Ascending aorta (tissue), 2 donors: ENCODE measurements at places on chromosomes 16 and 17.

GRCh38 chr16:72985148-72985941, 62.6 kb downstream of the ZFHX3 start:
- no peak for DNase-seq

DNA sequence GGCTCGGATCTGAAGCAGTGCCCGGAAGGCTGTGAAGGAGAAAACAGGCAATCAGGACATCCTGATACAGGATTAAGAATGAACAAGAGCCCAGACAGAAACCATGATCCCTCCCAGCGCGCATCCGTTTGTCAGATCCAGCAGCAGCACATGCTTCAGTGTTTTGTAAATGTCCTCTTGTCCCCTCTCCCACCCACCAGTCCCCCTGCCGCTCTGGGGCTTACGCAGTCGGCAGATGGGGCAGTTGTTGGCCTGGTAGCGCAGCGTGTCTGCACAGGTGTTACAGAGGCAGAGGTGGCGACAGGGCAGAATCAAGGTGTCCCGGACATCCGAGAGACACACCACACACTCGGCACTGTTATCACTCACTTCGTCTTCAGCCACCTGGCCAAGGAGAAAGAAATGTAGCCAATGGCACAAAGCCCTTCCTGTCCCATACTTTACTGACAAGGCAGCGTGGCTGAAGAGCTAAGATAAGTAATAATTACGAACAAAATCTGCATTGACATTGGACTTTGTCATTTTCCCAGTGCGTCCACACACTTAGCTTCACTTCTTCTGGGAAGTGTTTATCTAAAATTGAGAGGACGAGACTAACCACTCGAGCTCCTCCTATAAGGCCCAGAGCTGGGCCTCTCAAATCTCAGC, 20.7 kb upstream of the FOXJ1 start:
- DNase-seq = no peak

DNA sequence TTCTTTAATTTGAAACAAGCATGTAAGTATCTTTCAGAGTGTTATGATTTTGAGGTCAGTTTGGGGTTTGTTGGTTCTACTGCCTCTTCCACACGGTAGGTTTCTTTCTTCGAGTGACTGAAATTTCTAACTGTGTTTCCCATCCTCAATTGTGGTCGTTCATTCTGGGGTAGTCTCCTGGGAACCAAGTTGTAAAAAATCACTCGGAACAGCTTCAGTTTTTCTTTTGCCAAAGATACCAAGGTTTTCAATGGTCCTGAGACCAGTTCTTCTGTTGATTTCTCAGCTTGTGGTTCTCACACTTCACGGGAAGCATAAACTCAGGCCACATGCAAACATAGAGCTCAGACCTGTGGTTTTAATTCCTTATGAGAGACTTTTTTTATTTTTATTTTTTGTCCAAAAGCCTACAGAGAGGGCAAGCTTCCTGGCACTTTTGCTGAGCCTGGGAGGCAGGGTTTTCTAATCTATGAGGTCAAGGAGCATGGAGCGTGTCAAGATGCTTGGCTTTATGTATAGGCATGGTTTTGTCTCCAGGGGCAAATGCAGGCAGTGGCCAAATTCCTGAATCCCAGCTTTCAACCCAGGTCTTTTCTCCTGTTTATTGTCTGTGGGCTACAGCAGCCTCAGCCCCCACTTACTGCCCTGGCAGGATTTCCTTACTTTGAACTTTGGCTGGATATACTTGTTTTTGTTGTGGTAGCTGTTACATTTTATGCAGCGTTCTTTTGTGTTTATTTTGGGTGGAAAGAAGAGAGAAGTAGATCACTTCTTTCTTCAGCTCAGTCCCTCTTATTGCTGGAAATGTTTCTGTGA, 32.9 kb downstream of the HS3ST3A1 start:
- no peak for DNase-seq

- no peak for DNase-seq
Measured at GRCh38 chr17:66579556-66579955, 255.4 kb upstream of the CACNG5 start.

- no peak for DNase-seq
Measured at GRCh38 chr17:5621026-5621425, 36.7 kb upstream of the NLRP1 start.

- no peak for DNase-seq
Measured at GRCh38 chr17:79650283-79650682, 39.4 kb upstream of the RBFOX3 start.

DNA sequence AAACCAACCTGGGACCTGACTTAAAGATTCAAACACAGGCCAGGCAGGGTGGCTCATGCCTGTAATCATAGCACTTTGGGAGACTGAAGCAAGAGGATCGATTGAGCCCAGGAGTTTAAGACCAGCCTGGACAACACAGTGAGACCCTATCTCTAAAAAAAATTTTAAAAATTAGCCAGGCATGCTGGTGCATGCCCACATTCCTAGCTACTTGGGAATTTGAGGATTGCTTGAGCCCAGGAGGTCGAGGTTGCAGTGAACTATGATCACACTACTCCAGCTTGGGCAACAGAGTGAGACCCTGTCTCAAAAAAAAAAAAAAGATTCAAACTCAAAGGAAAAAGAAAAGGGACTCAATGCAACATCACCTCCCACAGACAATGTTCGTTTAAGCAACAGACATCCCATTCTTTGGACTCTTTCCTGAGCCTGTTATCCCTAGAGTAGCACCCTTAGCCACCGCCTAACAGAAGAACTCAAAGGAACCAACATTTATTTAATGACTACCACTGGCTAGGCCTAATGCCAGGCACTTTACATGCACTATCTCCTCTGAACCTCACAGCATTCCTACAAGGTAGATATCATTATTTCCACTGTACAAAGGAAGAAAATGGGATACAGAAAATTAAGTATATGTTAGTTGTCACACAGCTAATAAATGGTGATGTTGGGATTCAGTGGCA, 12.7 kb downstream of the MYO18A start:
- no peak for DNase-seq

- DNase-seq = no peak
Measured at GRCh38 chr16:84194018-84194417, 3.1 kb downstream of the ADAD2 start.

DNA sequence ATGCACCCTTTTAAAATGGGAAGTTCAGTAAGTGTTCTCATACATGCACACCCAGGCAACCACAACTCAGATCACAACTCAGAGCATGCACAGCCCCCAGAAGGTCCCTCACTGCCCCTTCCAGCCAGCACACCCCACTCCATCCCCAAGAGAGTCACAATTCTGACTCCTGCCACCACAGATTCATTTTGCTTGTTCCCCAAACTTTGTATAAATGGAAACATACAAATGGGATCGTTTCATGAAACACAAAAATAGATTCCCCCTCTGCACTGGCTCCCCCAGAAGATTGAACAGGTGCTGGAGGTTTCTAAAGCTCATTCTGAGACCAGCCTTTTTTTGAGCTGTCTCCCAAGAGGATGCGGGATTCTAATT, 3.3 kb upstream of the TNFRSF13B start:
- no peak for DNase-seq

DNA sequence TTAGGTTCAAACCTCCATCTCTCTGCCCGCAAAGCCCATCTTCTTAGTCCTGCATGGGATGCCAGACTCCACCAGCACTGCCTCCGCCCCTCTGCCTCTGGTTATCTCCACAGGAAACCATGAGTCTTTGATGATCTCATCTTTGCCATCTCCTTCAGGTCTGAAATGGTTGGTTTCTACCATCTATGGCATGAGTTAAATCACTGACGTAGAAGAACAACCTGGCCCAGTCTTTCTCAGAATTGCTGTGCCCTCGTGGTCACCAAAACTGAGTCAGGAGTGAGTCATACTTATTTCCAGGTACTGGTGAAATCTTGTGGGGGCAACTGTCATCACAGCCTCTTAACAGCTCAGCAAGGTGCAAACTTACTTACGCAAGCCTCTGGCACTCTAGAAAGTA, 468.7 kb upstream of the C16orf82 start:
- no peak for DNase-seq

- no peak for DNase-seq
Measured at GRCh38 chr16:70688246-70688742, 2.4 kb upstream of the MTSS2 start.

DNA sequence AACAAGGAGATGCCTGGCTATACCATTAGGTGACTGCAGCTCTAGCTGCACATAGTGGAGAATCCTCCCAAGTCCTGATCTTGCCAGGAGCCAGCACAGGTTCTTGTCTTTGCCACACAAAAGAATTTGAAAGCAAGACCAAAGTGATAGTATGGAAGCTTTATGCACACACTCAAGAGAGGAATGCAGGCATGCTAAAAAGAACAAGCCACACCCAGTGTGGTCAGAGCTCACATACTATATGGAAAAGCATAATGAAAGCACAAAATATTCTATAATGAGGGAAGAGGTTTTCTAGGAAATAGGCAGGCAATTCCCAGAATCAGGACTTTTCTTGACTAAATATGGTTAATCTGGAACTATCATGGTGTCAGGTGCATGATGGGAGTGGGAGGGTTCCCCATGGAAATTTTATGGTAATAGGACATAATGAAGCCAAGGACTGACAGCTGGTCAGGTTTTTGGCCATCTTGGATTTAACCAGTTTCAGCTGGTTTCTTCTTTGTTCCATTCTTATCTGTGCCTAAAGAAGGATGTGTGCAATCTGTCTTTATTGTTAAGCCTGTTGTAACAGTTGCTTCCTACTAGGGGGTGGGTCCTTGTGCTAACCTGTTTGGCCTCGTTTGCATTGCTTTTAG, 171.6 kb downstream of the ZNF18 start:
- DNase-seq = no peak

DNA sequence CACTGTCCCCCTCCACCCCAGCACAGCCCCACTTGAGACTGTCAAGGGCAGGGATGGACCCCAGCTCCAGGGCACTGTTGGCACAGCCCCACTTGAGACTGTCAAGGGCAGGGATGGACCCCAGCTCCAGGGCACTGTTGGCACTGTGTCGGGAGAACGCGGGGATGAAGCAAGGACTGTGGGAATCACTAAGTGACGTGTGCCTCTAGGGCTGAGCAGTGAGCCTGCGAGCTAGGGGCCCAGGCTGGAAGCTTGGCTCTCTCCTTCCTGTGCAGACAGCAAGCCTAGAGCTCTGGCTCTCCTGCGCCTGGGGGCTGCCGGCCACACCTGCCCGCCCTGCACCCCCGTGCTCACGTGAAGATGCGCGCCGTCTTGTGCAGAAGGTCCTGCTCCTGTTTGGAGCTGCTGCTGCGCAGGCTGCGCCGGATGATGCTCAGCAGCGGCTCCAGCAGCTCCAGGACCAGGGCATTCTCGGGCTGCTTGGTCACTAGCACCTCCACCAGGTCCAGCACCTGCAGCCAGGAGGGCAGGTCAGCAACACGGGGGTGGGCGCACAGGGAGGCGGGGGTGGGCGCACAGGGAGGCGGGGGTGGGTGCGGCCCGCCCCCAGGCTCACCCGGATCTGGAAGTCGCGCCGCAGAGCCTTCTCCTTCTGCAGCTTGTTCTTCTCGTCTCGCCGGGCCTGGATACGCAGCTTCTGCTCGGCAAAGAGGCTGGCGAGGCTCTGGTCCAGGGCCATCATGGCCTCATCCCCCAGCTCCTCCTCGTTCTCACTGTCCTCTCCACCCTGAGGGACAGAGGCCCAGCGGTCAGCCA, 10.8 kb downstream of the MYBBP1A start:
- no peak for DNase-seq

- no peak for DNase-seq
Measured at GRCh38 chr16:13014476-13014875, 113.1 kb downstream of the SHISA9 start.

DNA sequence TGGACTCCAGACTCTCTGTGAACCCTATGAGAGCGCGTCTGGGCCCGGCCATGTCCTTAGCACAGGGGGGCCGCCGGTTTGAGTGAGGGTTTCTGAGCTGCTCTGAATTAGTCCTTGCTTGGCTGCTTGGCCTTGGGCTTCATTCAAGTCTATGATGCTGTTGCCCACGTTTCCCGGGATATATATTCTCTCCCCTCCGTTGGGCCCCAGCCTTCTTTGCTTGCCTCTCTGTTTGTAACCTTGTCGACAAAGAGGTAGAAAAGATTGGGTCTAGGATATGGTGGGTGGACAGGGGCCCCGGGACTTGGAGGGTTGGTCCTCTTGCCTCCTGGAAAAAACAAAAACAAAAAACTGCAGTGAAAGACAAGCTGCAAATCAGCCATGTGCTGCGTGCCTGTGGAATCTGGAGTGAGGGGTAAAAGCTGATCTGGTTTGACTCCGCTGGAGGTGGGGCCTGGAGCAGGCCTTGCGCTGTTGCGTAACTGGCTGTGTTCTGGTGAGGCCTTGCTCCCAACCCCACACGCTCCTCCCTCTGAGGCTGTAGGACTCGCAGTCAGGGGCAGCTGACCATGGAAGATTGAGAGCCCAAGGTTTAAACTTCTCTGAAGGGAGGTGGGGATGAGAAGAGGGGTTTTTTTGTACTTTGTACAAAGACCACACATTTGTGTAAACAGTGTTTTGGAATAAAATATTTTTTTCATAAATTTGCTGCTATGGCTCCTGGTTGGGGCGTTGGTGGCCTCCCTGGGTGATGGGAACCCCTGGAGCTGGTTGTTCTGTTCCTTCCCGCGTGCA, 23.1 kb downstream of the STAT5A start:
- peak; percentile 92 for DNase-seq

- DNase-seq = no peak
Measured at GRCh38 chr17:82709024-82709675, 7.4 kb upstream of the FN3KRP start.

GRCh38 chr17:30952638-30953393, 18.0 kb upstream of the RNF135 start:
- DNase-seq = no peak

DNA sequence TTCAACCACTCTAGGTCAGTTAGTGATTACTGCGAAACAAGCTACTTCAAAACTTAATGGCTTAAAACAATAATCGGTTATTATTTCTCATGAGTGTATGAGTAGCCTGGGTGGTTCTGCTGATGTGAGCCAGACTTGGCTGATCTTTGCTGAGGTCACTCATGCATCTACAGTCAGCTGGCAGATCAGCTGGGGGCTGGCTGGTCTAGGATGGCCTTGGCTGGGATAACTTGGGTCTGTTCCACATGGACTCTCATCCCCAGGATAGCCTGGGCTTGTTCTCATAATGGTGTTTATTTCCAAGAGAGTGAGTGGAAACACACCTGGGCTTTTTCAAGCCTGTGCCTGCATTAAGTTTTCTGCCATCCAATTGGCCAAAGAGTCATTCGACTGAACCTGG, 13.0 kb downstream of the CCDC182 start:
- DNase-seq = no peak

DNA sequence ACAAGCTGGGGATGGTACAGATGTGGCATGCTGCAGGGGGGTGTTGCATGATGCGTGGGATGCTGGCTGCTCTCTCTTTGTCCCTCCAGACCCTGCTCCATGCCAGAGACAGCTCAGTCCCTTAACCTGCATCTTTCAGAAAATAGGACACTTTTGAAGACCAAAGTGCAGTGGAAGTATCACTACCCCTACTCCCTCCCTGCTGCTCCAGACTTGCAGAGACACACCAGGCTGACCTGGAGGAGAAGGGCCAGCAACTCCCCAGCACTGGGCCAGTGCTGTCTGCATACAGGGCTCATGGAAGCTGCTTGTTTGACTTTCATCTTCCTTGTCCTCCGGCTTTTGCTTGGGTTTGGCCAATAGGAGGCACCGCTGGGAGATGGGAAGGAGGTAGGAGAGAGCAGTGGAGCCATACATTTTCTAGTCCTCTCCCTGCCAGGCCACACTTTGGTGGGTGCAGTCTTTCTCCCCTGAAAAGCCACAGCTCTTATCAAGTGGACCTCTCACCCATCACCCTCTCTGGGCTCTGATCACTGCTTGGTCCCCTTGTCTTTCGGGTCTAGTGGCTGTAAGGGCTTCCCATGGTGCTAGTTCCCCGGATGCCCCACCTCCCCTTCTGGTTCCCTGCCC, 46.1 kb upstream of the NKD1 start:
- no peak for DNase-seq

GRCh38 chr17:42833767-42834422, 698 bp downstream of the PSME3 start:
- DNase-seq = no peak

GRCh38 chr17:68198931-68199836, 48.7 kb upstream of the AMZ2 start:
- DNase-seq = no peak
